Suppressor macrophage (primary cell): ENCODE measurements at places on chromosomes 6 and 20.

- no peak for DNase-seq
These were observed 28.4 kb downstream of the TBC1D7 start for GRCh38 chr6:13299918-13300317.

DNA sequence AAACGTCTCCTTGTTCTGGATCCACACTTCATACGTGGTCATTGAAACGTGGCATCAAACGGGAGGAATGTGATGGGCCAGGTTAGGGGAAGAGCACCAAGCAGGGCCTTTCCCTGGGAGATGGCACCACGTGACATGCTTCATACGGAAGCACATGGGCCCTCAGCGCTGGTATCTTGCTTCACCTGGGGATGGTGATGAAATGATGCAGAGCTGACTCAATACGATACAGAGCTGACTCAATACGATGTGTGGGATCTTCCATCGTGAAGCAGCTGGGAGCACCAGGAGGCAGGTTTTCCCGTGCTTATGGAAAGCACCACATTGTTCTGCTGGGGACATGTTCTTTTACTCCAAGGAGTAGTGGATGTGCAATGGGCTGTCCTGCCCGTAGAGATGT is 22.5 kb upstream of the TAGAP start:
- no peak for DNase-seq

GRCh38 chr6:132643547-132643946 is 15.4 kb downstream of the TAAR1 start:
- no peak for DNase-seq

DNA sequence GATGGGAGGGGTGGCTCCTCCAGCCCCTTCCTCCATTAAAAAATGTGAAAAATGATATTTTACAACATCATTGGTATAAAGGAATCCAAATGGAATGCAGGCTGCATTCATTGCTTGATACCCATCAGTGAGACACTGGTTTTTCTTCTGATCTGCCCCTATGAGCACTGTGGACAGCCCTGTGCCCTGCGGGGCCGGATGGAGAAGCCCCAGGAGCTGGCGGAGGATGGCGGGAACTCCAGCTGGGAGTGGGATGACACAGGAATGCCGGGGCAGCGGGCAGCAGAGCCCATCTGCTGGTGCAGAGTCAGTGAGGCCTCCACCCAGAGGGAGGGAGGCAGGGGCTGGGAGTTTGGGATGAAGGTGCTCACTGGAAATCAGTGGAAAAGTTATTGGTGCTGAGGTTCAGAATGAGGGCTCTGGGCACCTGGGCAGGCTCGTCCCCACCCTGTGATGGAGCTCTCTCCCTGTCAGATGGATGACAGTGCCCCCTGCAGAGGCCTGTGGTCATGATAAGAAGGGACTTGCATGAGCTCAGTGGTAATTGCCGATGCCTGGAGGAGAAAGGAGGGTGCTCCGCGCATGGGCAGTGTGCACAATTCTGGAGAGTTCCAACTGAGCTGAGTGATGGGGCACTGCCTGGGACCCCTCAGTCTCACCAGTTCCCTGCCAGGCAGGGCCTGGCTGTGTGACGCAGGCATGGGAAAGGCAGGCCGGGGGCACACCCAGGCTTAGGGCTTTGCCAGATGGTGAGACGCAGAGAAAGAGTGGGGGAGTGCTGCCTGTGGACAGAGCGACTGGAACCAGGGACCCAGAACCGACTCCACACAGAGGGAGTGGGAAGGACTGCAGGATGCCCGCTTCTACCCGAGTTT is 23.2 kb downstream of the CTCFL start:
- no peak for DNase-seq

- DNase-seq: peak; percentile 94
These were observed 55.4 kb downstream of the PREX1 start for GRCh38 chr20:48772183-48772976.

- DNase-seq: peak; percentile 70
These were observed 308.1 kb downstream of the FOXC1 start for GRCh38 chr6:1917626-1918371.

DNA sequence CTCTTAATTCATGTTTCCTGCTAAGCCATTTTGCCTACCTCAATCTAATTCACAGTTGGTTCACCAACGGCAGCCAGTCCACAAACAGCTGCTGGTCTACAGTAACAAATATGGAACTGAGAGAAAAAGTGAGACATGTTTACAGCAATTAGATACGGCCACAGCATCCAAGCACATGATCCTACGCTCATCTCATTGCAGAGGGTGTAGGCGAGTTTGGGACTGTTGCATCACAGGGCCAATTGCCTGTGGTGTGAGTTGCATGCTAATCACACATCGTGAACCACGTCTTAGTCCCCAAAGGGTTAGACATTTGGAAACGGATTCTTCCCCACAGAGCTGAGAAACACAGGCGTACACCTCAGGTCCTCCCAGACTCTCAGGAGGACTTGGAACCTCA is 166.9 kb downstream of the EYA2 start:
- peak; percentile 59 for DNase-seq

DNA sequence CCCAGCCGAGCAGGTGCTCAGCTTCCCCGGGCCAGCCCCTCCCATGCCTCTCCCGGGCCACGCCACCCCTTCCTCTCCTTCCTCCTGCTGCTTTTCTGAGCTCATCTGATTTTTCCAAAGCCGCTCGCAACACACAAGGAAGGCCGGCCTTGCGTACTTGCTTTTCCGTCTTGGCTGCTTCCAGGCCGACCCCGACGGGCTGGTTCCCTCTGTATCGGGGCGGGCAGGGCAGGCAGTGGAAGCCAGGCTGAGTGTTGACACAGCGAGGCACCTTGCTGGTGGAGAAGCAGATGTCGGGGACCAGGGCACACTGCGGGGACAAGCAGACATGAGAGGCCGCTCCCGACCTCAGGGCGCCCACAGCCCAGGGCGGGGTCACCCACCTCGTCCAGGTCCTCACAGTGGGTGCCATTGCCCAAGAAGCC is 21.1 kb downstream of the THBS2 start:
- DNase-seq: no peak

- DNase-seq: no peak
These were observed 14.0 kb upstream of the SERPINB9 start for GRCh38 chr6:2917065-2917464.
